ENCODE measurements at places on chromosomes 13 and 19.

GRCh38 chr19:31706131-31706530 is 356.9 kb upstream of the TSHZ3 start:
- H3K4me3 ChIP-seq: no peak overlapping the region
- no peaks in the 10 kb centered on the region for H3K27me3 ChIP-seq
- no peaks in the 10 kb centered on the region for H3K4me1 ChIP-seq
- no peak overlapping the region for H3K27ac ChIP-seq
- DNase-seq: no peak
- H3K36me3 ChIP-seq: peaks cover 2% of the 10 kb centered on the region

GRCh38 chr19:34767951-34768350 is 5.1 kb downstream of the ZNF599 start:
- H3K4me1 ChIP-seq: peaks cover 14% of the 10 kb centered on the region
- no peak overlapping the region for H3K27ac ChIP-seq
- no peak for DNase-seq
- peaks cover 17% of the 10 kb centered on the region for H3K36me3 ChIP-seq

DNA sequence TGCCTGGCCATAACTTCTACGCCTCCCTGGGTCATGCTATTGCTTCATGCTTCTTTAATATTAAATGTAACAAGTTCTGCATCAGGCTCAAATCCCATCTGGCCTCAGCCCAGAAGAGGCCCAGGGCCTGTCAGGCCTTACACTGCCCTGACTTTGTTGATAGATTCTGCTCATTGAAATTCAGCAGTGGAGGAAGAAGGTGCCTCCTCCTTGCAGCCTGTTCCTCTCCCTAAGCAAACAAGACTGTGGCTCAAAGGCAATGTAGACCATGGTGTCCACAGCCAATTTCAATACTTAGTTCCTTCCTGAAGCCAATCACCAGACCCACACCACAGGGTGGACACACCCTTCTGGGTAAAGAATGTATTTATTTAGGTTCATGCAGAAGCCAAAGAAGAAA is 59.4 kb downstream of the LACC1 start:
- H3K36me3 ChIP-seq: no peaks in the 10 kb centered on the region
- no peaks in the 10 kb centered on the region for H3K27me3 ChIP-seq
- DNase-seq: no peak
- H3K4me1 ChIP-seq: no peaks in the 10 kb centered on the region
- no peak overlapping the region for H3K4me3 ChIP-seq

- H3K27me3 ChIP-seq: peaks cover 24% of the 10 kb centered on the region
- no peak overlapping the region for H3K4me3 ChIP-seq
- DNase-seq: no peak
Measured at GRCh38 chr13:26831336-26831908, 70.8 kb upstream of the GPR12 start.

- DNase-seq: no peak
- peaks cover 75% of the 10 kb centered on the region for H3K4me1 ChIP-seq
- H3K27me3 ChIP-seq: no peaks in the 10 kb centered on the region
- H3K27ac ChIP-seq: peak overlapping the region; percentile 97
- peak overlapping the region; percentile 79 for H3K4me3 ChIP-seq
- peaks cover 3% of the 10 kb centered on the region for H3K36me3 ChIP-seq
Measured at GRCh38 chr19:34989298-34989697, 10.8 kb upstream of the GRAMD1A start.

GRCh38 chr13:42836930-42837690 is 55.7 kb downstream of the FAM216B start:
- peaks cover 9% of the 10 kb centered on the region for H3K4me1 ChIP-seq
- H3K27me3 ChIP-seq: peaks cover 9% of the 10 kb centered on the region
- no peak overlapping the region for H3K27ac ChIP-seq
- no peaks in the 10 kb centered on the region for H3K36me3 ChIP-seq

DNA sequence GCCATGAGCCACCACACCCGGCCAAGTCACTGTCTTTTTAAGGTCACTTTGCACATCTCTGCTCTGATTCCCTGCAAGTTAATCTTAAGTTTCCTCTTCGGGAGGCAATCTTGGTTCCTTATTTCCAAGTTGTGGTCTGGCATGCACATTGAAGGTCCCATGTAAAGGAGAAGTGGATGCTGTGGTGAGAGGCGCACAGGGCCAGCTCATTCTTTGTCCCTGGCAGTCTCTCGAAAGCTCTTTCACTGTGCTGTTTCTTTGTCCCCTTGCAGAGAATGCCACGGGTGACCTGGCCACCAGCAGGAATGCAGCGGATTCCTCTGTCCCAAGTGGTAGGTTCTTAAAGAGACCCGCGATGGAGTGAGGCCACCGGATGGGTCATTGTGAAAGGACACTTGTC is 16.4 kb upstream of the C19orf33 start:
- DNase-seq: no peak
- H3K27ac ChIP-seq: no peak overlapping the region
- H3K4me1 ChIP-seq: peaks cover 2% of the 10 kb centered on the region
- H3K36me3 ChIP-seq: no peaks in the 10 kb centered on the region
- H3K27me3 ChIP-seq: no peaks in the 10 kb centered on the region
- no peak overlapping the region for H3K4me3 ChIP-seq

- peak; percentile 57 for DNase-seq
- peak overlapping the region; percentile 99 for H3K27ac ChIP-seq
- H3K4me3 ChIP-seq: peak overlapping the region; percentile 100
- peaks cover 5% of the 10 kb centered on the region for H3K27me3 ChIP-seq
- H3K4me1 ChIP-seq: peaks cover 60% of the 10 kb centered on the region
- H3K36me3 ChIP-seq: peaks cover 4% of the 10 kb centered on the region
Measured at GRCh38 chr13:50080911-50081678, 65.9 kb downstream of the KCNRG start.

DNA sequence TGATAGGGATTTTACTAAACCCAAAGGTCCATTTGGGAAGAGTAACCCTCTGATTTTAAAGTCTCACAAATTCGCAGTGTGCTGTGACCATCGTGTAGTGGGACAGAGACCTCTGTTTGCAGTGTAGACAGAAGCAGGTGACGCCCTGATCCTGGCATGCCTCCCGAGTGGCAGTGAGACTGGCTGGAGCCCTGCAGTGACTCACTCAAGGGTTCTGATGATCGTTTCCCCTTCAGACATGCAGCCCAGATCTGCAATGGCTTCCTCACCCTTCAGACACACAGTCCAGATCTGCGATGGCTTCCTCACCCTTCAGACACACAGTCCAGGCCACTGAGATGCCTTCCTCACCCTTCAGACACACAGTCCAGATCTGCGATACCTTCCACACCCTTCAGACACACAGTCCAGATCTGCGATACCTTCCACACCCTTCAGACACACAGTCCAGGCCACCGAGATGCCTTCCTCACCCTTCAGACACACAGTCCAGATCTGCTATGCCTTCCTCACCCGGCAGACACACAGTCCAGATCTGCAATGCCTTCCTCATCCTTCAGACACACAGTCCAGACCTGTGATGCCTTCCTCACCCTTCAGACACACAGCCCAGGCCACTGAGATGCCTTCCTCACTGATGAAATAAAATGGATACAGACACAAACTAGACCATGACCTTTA is 125.2 kb downstream of the ATP11A start:
- no peak overlapping the region for H3K27ac ChIP-seq
- no peaks in the 10 kb centered on the region for H3K27me3 ChIP-seq
- H3K36me3 ChIP-seq: peaks cover 9% of the 10 kb centered on the region
- H3K4me3 ChIP-seq: no peak overlapping the region

DNA sequence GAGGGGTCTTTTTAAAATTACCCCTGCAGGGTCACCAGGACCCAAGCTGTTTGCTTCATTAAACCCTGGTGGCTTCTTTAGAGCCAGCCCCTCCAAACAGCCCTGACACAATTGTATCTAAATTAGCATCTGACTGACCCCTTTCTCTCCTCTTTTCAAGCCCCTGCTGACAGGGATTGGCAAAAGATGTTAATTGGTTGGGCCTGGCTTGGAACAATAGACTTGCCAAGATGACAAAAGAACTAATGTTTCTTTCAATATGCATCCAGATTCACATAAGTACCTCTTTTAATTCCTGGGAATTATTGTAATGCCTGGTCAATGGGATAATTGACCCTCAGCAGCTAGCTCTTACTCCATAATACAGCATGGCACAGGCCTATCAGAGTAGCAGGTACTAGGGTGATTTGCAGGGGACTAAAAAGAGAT is 140.8 kb downstream of the SHISA2 start:
- H3K27ac ChIP-seq: no peak overlapping the region
- no peak overlapping the region for H3K4me3 ChIP-seq
- no peaks in the 10 kb centered on the region for H3K27me3 ChIP-seq
- H3K36me3 ChIP-seq: no peaks in the 10 kb centered on the region
- DNase-seq: no peak
- no peaks in the 10 kb centered on the region for H3K4me1 ChIP-seq

DNA sequence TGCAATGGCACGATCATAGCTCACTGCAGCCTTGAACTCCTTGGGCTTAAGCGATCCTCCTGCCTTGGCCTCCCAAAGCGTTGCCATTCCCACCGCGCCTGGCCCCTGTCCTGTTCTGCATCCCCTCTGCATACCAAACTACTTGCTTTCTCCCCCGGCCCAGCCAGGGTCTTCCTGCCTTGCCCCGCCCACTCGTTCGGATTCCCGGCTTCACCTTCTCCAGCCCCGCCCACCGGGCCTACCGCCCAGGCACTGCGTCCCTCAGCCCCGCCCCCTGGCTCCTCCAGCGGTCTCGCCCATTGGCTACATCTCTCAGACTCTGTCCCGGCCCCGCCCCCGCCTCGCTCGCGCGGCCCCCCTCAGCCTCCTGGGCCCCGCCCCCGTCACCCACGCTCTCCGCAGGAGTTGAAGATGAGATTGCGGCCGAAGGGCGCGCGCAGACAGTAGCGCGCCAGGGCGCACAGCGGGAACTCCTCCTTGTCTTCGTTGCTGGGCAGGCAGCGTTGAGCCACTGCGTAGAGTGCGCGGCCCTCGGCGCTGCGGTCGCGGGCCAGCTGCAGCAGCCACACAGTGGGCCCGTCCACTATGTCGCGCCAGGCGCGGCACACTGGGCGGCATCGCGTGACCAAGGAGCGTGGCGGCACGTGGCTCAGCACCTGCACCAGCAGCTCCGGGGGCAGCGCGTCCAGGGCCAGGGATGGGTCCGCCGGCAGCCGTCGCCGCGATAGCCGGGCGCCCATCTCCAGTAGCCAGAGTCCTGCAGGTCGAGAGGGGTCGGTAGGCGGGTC is 19.0 kb downstream of the MRPS12 start:
- H3K4me3 ChIP-seq: peak overlapping the region; percentile 77
- no peak overlapping the region for H3K27ac ChIP-seq
- no peaks in the 10 kb centered on the region for H3K36me3 ChIP-seq
- peak; percentile 92 for DNase-seq
- peaks cover 32% of the 10 kb centered on the region for H3K27me3 ChIP-seq

- no peaks in the 10 kb centered on the region for H3K4me1 ChIP-seq
- no peak overlapping the region for H3K27ac ChIP-seq
- H3K27me3 ChIP-seq: peaks cover 18% of the 10 kb centered on the region
- DNase-seq: no peak
- no peak overlapping the region for H3K4me3 ChIP-seq
Measured at GRCh38 chr13:76953968-76954367, 5.7 kb downstream of the ACOD1 start.

- H3K27me3 ChIP-seq: no peaks in the 10 kb centered on the region
- H3K4me3 ChIP-seq: peak overlapping the region; percentile 43
- no peaks in the 10 kb centered on the region for H3K4me1 ChIP-seq
- H3K36me3 ChIP-seq: no peaks in the 10 kb centered on the region
Measured at GRCh38 chr13:67134417-67135129, 95.6 kb downstream of the PCDH9 start.

GRCh38 chr13:112248406-112248760 is 127.8 kb upstream of the SPACA7 start:
- no peaks in the 10 kb centered on the region for H3K27me3 ChIP-seq
- no peak overlapping the region for H3K4me3 ChIP-seq
- no peaks in the 10 kb centered on the region for H3K36me3 ChIP-seq
- no peaks in the 10 kb centered on the region for H3K4me1 ChIP-seq
- no peak overlapping the region for H3K27ac ChIP-seq

GRCh38 chr19:47152632-47153031 is 22.0 kb downstream of the SAE1 start:
- H3K36me3 ChIP-seq: peaks cover 65% of the 10 kb centered on the region
- DNase-seq: no peak
- peak overlapping the region; percentile 70 for H3K27ac ChIP-seq
- H3K4me3 ChIP-seq: no peak overlapping the region
- H3K4me1 ChIP-seq: peaks cover 57% of the 10 kb centered on the region
- no peaks in the 10 kb centered on the region for H3K27me3 ChIP-seq

DNA sequence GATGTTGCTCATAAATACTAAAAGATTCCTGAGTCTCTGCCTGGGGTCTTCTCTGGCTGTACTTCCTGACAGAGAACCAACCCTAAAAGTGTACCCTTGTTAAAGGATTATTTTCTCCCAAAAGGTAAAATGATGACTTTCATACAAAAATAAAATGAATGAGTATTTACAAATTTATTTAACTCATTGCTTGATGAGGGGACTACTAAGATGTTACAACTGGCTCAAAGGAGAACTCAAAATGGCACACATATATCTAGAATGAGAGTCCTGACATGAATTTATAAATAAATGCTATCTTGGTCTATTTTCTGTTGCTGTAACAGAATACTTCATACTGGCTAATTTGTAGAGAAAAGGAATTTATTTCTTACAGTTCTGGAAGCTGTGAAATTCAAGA is 30.5 kb downstream of the STOML3 start:
- DNase-seq: no peak
- H3K27ac ChIP-seq: no peak overlapping the region
- no peak overlapping the region for H3K4me3 ChIP-seq
- peaks cover 18% of the 10 kb centered on the region for H3K27me3 ChIP-seq
- no peaks in the 10 kb centered on the region for H3K36me3 ChIP-seq

DNA sequence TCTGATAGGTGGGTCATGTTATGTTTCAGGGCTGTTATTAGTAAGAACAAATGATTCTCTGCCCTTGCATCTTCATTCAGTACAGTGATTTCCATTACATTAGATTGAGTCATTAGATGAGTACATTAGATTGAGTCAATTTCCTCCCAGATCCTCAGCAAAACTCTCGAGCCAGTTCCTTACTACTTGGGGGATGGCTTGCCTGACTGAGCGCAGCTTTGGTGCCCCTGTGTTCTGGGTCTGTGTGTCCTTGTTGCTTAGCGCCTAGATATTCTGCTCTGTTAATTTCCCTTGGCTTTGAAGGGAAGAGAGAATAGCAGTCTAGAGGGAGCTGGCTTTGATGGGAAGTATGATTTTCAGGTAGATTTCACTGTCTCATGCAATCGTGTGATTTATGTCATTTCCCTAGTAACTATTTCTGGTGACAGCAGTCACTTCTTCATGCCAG is 19.1 kb upstream of the SCEL start:
- H3K36me3 ChIP-seq: no peaks in the 10 kb centered on the region
- peak; percentile 6 for DNase-seq
- peaks cover 4% of the 10 kb centered on the region for H3K4me1 ChIP-seq
- no peak overlapping the region for H3K4me3 ChIP-seq
- no peaks in the 10 kb centered on the region for H3K27me3 ChIP-seq
- H3K27ac ChIP-seq: no peak overlapping the region

- no peak overlapping the region for H3K4me3 ChIP-seq
- peaks cover 2% of the 10 kb centered on the region for H3K36me3 ChIP-seq
- DNase-seq: no peak
- H3K4me1 ChIP-seq: peaks cover 11% of the 10 kb centered on the region
- no peak overlapping the region for H3K27ac ChIP-seq
- peaks cover 33% of the 10 kb centered on the region for H3K27me3 ChIP-seq
Measured at GRCh38 chr19:18894254-18895037, 1.5 kb downstream of the CERS1 start.
